ENCODE measurements at places on chromosomes 11 and 22.

GRCh38 chr11:126304457-126305075, 706 bp downstream of the DCPS start:
- peak; percentile 20 for DNase-seq

DNA sequence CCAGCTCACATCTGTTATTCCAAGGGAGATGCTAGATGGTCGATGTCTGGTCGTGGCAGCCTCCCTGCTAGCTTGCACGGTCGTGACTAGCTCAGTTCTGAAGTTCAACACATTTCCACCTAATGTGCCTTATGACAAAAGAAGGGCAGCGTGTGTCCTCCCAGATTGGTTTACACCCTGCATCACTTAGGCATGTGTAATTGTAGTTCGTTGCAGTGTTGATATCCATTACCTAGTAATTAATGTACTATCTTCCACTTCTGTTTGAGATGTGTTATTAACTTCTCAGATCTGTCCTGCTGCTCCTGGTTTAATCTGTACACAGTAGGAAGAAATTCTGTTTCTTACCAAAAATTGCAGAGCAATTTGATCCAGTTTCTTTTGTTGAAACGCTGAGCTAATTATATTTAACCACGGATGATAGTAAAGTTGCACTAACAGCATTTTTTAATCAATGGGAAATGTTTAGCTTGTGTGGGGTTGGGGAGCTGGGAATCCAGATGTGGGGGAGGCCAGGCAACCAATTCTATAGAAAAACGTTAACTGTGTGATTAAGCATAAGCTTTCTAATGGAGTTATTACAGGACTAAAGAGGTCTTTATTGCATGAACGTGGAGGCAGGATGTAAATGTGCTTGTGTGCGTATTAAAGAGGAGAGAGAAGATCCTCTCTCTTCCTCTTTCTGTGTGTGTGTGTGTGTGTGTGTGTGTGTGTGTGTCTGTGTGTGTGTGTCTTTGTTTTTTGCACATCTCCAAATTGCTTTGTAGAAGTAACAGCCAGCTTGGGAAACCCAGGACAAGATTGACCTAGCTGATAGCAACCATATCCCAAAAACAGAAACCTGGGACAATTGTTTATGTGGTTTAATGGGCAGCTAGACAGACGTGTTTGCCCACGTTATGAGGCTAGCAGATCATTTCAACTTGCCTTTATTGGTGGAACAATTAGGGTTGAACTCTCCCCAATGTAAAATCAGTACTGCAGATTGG, 145.7 kb upstream of the TTC12 start:
- no peak for DNase-seq

GRCh38 chr11:85377901-85378300, 249.2 kb downstream of the DLG2 start:
- no peak for DNase-seq

GRCh38 chr22:43277987-43278601, 65.1 kb downstream of the SCUBE1 start:
- no peak for DNase-seq

- DNase-seq = no peak
Measured at GRCh38 chr11:116648247-116649174, 124.3 kb downstream of the BUD13 start.

GRCh38 chr11:15624701-15625100, 510.0 kb downstream of the INSC start:
- DNase-seq = no peak

- DNase-seq = no peak
Measured at GRCh38 chr11:134752526-134752925, 340.5 kb upstream of the B3GAT1 start.

DNA sequence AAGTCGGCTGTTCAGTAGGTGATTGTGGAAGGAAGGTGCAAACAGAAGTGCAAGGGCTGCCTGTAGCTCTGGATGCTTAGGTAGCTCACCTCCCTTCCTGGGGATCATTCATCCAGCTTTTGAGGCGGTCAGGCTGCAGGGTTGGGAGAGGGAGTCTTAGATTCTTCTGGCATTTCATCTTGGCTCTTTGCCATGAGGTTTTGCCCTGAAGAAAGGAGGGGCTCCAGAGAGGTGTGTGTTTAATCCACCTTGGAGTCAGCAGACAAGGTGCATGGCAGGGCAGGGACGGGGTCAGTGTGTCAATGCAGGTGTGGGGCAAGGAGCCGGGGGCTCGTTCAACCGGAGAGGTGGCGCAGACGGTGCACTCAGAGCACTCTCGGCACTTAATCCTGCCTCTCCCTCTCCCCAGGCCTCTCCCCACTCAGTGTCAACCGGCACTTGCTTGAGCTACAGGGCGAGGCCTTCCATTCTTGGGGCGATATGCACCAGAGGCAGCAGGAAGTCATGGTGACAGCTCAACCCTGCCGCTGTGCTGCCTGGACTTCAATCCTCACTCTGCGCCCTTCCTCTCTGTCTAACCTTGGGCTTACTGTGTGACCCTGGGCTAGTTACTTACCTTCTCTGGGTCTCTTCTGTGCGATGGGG, 7.2 kb downstream of the ADAMTS15 start:
- DNase-seq = no peak

DNA sequence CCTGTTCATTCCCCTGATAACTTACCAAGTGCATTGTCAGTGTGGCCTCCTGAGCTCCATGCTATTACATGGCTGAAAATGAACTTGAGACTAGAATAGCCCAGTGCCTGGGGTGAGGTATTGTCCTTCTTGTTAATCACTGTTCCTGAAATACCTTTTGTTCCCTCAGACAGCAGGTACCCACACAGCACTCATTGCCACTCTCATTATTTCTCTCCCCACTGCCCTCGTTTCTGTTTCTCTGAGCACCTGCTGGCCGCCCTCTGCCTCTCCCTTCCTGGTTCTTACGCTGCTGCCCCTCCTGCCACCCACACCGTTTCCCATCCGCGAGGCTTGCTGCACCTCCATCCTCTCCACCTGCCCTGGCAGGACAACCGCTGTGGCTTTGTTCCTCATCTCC, 36.9 kb upstream of the RAB1B start:
- DNase-seq = no peak

DNA sequence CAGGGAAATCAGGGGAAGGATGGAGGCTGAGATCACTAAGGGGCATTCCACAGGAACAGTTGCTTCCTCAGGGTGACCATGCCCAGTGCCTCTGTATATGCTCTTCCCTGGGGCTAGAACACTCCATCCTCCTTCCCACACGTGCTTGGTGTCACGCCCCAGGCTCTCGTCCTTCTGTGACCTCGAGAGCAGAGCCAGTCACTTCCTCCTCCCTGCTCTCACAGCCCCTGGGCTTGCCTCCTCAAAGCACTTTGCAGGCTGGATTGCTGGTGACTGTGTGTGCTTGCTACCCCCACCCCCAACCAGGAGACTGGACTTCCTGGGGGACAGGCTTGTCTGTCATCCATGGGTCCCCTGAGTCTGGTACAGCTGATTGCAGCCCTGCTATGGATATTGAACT, 56.5 kb upstream of the AMPD3 start:
- DNase-seq = no peak

GRCh38 chr22:49481659-49482399, 345.8 kb downstream of the BRD1 start:
- DNase-seq = no peak

- no peak for DNase-seq
Measured at GRCh38 chr11:58057481-58057880, 26.7 kb downstream of the OR6Q1 start.

DNA sequence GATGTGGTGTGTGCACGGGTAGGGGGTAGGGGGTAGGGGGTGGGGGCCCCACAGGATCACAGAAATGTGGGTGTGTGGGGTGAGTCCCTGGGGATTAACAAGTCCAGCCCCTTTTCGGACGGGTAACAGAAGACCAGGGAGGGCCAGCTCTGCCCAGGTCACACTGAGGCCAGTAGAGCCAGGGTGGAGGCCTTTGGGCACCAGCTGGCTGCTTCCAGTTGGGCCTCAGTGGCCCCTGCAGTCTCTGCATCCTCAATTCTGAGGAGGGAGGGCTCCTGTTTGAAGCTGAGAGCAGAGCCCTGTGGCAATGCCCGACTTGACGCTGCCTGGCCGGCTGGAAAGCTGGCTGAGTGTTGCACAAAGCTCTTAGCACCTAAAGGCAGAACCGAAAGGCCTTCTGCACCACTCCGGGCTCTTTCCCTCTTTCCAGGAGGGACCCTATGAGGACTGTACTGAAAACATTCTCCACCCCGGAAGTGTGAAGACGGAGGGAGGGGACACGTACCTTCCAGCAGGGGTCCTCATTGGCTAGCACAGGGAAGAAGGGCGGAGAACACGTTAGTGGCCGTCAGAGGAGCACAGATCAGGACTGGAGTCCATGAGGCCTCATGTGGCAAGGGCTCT, 120.4 kb downstream of the PHF21B start:
- DNase-seq = no peak

DNA sequence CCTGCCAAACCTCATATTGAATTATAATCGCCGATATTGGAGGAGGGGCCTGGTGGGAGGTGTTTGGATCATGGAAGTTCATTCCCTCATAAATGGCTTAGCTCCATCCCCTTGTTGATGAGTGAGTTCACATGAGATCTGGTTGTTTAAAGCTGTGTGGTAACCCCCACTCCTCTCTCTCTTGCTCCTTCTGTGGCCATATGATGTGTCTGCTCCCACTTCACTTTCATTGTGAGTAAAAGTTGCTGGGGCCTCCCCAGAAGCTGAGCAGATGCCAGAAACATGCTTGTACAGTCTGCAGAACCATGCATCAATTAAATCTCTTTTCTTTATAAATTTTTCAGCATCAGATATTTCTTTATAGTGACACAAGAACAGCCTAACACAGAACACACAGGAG, 929.0 kb upstream of the FAT3 start:
- DNase-seq = no peak

- DNase-seq = no peak
Measured at GRCh38 chr11:116693593-116694348, 79.0 kb downstream of the BUD13 start.

GRCh38 chr11:75014129-75014528, 25.4 kb downstream of the NEU3 start:
- DNase-seq = no peak

- no peak for DNase-seq
Measured at GRCh38 chr22:46895753-46896152, 133.3 kb downstream of the TBC1D22A start.

DNA sequence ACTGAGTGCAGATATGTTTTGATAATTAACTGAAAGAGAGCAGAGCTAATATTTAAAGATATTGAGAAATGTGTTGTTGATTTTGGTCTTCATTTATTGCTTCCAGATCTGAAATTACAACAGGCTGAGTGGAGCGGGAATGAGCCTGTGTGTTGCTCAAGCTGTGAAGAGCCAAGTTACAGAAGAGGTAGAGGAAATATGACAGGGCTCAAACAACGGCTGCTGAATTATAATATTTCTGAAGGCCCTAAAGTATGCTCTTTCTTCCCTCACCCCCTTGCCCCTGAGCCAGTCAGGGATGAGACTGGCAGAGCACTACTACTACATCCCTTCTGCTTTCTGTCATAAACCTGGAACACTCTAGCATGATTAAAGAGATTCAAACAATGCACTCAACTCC, 115.6 kb downstream of the FANCF start:
- DNase-seq = no peak

- DNase-seq = no peak
Measured at GRCh38 chr11:76327202-76327601, 53.7 kb downstream of the THAP12 start.

GRCh38 chr11:45089251-45089650, 57.2 kb upstream of the PRDM11 start:
- DNase-seq = no peak

Measured in activated CD4-positive, alpha-beta T cell treated with anti-CD3 and anti-CD28 coated beads, Interleukin-2, Interleukin-6, amounts not matched to agents 100 ng/mL and 50 ng/mL, durations not matched to agents 16 hours and 8 hours (primary cell).